Cortex of kidney (tissue), 1 donor: ENCODE measurements at places on chromosomes 12 and 14.

- DNase-seq: no peak
These were observed 166.7 kb upstream of the PARP11 start for GRCh38 chr12:4039931-4040330.

- DNase-seq: no peak
These were observed 287.6 kb upstream of the E2F7 start for GRCh38 chr12:77352946-77353345.

DNA sequence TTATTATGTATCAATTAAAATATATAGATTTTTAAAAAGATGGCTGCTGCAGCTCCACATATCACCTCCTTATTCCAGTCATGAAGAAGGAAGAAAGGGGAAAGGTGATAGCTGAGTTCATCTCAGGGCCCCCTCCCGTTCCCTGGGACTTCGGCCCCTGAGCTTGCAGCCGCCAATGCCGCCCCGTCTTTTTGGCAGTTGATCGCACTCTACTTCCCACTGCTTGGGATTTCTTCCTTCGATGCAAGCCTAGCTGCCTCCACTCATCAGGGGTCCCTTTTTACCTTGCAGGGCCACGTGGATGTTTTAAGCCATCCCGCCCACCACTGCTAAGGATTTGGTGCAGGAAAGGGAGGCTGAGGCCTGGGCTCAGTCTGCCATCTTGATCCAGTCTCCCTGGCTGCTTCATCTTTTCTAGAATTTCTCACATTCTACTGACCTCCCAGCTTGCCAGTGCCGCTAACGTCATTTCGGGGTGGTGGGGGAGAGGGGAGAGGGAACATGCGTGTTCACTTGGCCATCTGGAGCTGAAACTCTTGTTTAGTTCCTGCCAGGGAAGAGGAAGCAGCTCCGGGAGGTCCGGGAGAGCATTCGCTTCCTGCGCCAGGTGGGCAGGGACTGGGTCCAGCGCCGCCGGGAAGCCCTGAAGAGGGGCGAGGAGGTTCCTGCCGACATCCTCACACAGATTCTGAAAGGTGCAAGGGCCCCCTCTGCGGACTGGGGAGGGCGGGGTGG, 31.3 kb downstream of the CYP46A1 start:
- DNase-seq: no peak

DNA sequence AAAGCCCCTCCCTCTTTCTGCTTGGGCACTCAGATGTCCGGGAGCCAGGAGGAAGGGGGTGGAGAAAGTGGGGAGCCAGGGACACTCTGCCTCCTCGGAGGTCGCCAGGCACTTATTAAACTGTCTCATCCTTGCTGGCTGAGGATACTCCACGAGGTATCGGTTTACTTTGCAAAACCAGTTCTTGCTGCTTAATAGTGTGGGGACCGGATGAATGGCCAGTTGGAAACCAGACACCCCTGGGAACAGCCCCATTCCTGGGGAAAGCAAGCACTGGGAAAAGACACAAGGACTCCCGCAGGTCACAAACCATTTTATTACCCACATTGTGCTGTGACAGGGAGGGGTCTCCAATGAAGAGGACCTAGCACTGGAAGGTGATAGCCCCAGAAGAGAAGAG, 34.2 kb downstream of the CCDC88C start:
- no peak for DNase-seq

DNA sequence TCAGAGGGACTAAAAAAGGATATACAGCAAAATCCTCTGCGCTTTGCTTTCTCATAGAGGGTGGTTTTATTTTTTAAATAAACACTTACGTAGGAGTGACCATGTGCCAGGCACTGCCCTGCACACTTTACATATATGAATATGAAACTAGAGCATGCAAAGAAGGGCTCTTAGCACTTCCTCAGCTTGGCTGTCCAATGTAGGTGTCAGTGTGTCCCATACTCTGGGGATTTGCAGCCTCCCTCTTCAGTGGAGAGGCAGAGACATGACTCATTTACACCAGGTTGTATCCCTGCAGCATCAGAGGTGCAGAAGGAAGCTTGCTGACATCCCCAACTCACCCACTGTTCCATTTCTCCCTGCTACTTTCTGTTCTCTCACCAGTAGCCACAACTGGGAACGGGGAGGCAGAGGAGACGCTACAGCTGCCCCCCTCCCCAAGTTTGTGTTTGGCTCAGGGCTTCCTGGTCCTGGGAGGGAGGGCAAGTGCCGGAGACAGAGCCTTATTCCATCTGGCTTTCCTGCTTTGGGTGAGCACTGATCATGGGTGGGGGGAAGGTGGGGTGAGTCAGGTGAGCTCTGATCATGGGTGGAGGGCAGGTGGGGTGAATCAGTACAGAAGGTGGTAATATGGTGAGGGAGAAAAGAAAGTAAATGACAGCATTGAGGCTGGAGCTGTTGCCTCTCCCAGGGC, 4.9 kb upstream of the KRT5 start:
- no peak for DNase-seq

- no peak for DNase-seq
These were observed 784.0 kb downstream of the TMTC2 start for GRCh38 chr12:83470749-83471148.
